Muscle of leg (tissue), 16 donors: ENCODE measurements at places on chromosomes 1 and 21. TPM values are rescaled to one million over a fixed set of nuclear protein-coding genes. Genes with fewer than 3 reads are reported as not detected.

Gene ERG
- polyA plus RNA-seq, result 16.8 TPM

Gene PWP2
- not detected for polyA plus RNA-seq

Gene NECAP2
- 34.1 TPM for polyA plus RNA-seq

Gene TMOD4
- polyA plus RNA-seq, result 24.3 TPM

Gene LCE1F
- polyA plus RNA-seq, result not detected

Gene NCF2
- polyA plus RNA-seq, result 4.5 TPM

Gene LORICRIN
- not detected for polyA plus RNA-seq

Gene OR2T11
- polyA plus RNA-seq, result not detected

Gene SYNC
- 31.0 TPM for polyA plus RNA-seq

Gene DCST1
- polyA plus RNA-seq, result 0.30 TPM

Gene RNPC3
- polyA plus RNA-seq, result 11.4 TPM

Gene KNCN
- polyA plus RNA-seq, result 0.20 TPM

Gene PDE4B
- polyA plus RNA-seq, result 25.6 TPM

Gene PIGK
- 31.9 TPM for polyA plus RNA-seq
